ENCODE measurements at places on chromosomes 7 and 10. TPM values are rescaled to one million over a fixed set of nuclear protein-coding genes. Genes with fewer than 3 reads are reported as not detected.

DNA sequence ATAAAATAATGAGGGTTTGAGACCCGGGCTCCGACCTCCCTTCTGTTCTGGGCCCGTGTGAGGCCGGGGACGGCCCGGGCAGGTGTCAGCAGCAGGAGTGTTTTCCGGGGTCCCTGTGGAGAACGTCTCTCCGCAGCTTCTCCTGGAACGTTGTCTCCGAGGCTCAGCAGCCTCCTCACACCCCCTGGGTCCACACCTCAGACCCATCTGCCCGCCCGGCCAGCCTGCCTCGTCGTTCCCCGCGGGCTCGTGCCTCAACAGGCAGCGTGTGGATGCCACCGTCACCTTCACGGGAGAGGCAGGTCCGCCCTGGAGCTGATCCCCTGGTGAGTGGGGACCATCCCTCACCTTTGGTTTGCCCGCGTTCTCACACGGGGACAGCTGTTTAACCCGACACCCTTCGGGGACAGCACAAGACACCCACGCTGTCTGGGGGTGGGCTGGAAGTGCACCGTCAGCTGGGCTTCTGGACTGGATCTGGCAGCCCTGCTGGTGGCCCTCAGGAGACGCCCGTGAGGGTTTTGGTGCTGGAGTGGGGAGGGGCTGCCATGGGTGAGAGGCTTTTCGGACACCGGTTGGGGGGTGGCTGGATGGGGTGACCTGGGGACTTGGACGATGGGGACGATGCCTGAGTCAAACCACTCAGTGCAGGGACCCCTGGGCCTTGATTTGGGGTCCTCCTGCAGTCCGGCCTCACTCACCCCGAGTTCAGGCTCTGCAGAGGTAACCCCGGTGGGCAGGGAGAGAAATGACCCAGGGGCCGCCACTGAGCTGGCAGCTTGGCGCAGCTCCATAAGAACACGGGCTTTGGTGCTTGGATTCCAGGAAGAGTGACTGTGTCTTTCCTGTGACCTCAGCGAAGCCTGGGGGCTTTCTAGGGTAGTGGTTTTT lies 131.7 kb downstream of the DNAJB6 start:
- no peak for DNase-seq

PDK4 gene
- total RNA-seq, result 17.6 TPM

- peak; percentile 61 for DNase-seq
Measured at GRCh38 chr7:98998821-98999725, 120.7 kb downstream of the TRRAP start.

GRCh38 chr10:13360587-13360986 lies 12.5 kb upstream of the SEPHS1 start:
- DNase-seq, result no peak

- DNase-seq, result no peak
Measured at GRCh38 chr10:36538953-36539586, 586.3 kb upstream of the ANKRD30A start.

AMPH gene
- total RNA-seq, result 2.4 TPM

GRCh38 chr7:109997837-109998236 lies 1093.1 kb upstream of the LRRN3 start:
- no peak for DNase-seq

DNA sequence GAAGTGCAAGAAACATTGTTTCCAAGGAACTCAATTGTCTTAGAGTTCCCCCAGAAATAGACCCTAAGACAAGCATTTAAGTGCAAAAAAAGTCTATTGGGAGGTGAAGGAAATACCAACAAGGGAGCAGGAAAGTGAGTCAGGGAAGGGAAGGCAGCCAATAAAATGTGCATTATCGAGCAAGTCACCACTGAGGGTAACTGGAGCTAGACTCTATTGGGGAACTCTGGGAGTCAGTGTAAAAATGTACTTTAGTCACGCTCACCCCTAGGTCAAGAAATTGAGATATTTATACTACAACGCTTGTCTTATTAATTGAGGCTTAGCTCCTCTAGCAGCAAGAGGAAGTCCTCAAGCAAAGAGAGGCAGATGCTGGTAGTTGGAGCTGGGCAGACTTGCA lies 137.7 kb downstream of the RTKN2 start:
- DNase-seq, result peak; percentile 28

DNA sequence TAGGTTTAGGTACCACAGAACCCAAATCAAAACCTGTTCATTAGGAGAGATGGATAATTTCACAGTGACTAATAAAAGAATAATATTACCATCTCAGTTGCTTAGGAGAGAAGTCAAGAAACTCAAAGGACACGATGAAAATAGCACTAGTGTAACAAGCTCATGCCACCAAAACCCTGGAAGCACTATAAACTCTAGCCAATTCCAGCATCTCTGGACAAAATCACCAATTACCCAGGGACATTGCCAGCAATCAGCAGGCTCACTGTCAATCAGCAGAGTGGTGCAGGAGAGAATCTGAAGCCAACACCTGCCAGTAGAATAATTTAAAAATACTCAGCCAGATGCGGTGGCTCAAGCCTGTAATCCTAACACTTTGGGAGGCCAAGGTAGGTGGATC lies 88.9 kb downstream of the ARMH3 start:
- no peak for DNase-seq

ATOH7 gene
- not detected for total RNA-seq

DNA sequence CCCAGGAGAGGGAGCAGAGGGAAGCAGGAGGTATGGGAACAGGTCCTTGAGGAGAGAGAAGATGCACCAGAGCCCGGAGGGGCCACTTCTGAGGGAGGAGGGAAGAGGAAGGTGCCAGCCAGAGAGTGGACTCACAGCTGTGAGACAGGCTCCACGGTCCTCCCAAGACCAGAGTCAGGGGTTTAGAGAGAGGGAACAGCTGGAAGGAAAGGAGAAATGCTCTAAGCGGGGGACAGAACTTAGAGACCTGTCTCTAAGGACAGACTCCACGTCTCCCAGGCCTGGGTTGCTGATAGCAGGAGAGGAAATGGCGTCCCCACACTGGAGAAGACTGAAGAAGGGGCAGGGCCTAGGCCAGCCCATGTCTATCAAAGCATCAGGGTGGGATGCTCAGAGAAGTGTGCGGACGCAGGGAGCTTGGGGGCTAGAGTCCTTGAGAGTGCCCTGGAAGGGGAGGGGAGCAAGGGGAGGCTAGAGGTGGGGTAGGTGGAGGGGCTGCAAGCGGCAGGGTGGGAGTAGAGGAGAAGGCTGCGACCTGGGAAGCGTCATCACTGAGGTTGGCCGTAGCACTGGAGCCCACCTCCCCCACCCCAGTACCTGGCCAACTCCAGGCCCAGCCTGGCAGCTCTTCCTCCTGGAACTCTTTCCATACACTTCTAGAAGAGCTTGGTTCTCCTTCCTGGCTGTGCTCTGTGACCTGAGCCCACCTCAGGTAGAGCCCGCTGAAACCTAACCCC lies 25.6 kb upstream of the GRID1 start:
- no peak for DNase-seq

VSTM4 gene
- total RNA-seq, result 8.4 TPM

GRCh38 chr10:84214612-84215235 lies 10.6 kb downstream of the LRIT2 start:
- DNase-seq, result no peak

VKORC1L1 gene
- 24.6 TPM for total RNA-seq

DNA sequence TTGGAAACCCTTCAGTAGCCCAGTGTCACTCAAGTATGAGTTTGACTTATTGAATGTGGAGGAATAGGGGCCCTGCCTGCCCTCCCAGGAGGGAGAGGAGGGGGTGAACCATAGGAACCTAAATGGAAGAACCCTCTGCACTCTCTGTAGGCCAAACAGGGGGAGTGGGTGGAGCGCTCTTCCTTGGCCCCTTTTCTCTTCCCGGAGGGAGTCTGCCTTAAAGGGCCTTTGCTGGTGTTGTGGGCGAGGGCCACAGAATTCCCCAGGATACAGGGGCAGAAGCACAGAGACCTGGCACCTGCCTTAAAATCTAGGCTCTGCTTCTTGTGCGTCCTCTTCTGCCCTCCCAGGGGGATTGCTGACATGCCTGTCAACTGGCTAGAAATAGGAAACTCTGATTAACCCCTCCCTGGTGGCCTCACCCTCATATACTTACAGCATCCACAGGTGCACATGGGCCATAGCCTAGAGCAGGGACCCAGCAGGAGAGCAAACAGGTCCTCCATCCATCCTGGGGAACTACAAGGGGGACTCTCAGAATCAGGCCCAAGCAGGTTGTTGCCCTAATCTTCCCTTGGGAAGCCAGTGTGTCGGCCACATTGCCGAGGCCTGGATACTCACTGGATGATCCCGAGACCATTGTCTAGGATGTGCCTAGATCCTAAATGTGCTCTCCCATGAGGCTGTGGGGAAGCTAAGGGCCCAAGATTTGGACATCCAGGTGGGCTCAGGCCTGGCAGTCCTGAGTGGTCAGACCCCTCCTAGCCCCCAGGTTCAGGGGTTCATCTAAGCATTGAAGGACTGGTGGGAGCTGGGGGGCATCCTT lies 3.4 kb downstream of the TRIM8 start:
- DNase-seq, result no peak

DNA sequence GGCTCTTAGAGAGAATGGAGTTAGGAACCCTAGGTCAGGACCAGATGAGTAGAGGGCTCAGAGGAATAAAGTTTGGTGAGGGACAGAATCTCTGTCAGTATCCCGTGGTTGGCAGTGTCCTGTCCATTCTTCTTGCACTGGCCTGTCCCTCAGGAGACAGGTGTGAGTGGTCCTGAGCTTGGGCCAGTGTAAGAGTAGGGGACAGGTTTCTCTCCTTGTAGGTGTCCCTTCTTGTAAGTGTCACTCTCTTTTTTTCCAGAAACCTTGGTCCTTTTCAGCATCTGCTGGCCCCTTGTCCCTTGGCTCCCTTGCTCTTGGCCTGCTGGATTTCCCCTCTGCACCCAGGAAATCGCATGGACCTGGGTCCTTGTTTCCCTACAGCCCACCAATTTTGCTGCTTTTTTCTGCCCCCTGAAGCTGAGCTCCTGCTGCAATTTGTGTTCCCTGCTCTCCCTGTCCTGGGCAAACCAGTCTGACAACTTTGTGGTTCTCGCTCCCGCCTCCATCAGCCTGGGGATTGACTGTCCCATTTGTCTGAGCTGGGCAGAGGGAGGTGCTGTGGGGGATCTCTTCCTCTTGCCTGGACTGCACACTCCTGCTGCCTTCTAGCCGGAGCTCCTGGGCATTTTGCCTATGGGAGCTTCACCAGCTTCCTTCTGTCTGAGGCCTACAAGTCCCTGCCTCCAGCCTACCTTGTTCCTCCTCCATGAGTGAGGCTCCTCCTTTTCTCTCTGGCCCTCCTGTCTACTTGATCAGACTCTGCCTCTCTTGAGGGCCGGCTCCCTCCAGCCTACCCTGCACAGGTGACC lies 6.5 kb downstream of the TSPAN14 start:
- DNase-seq, result peak; percentile 95

MYPN gene
- total RNA-seq, result 1.4 TPM

DNA sequence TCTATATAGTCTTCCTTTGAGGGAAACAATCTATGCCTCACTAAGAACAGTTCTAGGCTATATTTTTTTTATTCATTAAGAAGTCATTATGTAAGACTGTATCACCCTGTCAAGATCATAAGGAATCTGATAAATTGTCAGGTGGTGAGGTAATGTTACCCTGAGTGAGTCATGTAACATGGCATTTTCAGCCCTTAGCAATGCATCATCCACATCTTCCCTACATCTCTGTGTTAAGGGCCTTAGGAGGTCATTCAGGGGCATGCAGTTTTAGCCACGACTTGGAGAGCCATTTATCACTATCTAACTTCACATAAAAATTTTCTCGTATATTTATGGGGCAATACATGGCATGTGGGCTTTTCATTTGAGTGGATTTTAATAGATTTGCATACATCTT lies 924.5 kb upstream of the MBL2 start:
- no peak for DNase-seq

ANKRD7 gene
- total RNA-seq, result not detected

UTF1 gene
- total RNA-seq, result not detected

GRCh38 chr10:79491143-79491835 lies 21.0 kb upstream of the EIF5AL1 start:
- DNase-seq, result peak; percentile 57

- DNase-seq, result no peak
Measured at GRCh38 chr10:49369216-49370162, 26.4 kb downstream of the DRGX start.

GRCh38 chr10:10774416-10774815 lies 243.3 kb upstream of the CELF2 start:
- no peak for DNase-seq

DNA sequence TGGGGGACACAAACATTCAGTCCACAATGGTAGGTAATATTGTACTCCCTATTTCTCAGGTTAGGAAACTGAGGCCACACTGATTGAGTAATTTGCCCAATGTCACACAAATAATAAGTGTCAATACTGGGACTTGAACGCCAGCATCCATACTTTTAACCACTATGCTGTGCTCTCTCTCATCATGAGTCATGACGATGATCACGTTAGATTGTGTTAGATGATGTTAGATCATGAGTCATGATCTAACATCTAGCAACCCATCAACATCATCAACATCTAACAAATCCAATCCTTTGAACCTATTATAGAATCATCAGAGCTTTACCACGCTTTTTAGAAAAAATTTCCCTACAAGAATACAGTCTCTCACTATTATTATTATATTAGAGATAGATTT lies 28.1 kb upstream of the HERPUD2 start:
- no peak for DNase-seq

GRCh38 chr7:115113776-115114175 lies 191.9 kb downstream of the MDFIC start:
- no peak for DNase-seq

DNA sequence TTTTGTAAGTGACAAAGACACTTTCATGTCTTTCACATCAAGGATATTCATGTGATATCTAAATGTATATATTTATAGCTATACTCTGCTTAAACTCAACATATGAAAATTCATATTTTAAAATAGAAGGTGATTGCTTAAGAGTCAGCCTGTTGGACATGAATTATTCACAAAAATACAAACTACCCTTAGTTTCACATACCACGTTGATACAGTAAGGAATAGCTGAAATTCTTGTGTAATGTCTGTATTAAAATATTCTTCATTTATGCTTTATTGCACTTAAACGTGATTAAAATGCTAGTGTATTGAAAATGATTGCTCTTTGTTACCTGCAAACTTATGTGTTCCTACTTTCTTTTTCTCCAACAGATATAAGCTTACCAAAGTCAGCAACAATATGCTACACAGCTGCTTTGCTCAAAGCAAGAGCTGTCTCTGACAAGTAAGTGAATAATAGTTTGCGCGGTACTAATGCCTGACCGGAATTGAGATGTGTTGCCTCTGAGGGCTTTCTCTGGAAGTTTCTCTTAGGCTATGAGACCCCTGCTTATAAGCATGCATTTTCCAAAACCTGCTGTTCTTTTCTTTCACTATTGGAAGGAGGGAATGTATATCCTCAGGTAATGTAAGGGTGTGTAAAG lies 133.8 kb downstream of the WNT2 start:
- DNase-seq, result peak; percentile 22
